ENCODE measurements at places on chromosomes 7 and 10. TPM values are rescaled to one million over a fixed set of nuclear protein-coding genes. Genes with fewer than 3 reads are reported as not detected.

Gene TEX47
- not detected for total RNA-seq

Gene TLX1
- total RNA-seq, result not detected

Gene SLC26A5
- total RNA-seq, result not detected

DNA sequence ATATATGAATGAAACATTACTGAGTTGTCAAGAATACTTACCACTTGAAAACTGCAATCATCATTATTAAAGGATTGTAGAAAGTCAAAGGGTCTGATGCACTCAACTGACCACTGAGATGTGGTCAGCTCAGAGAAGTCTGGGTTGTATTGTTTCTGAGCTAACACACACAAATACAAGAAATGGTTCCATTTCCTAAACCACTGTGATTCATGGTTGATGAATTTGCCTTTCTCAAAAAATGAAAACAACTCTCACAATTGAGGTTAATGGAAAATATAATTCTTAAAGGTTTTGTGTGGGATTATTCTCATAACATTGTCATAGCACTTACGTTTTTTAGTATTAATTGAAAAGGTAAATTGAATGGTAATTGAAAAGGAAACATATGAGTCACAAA is 45.6 kb upstream of the TAS2R16 start:
- no peak overlapping the region for H3K27ac ChIP-seq
- no peak for DNase-seq
- no peaks in the 10 kb centered on the region for H3K36me3 ChIP-seq
- H3K27me3 ChIP-seq, result no peaks in the 10 kb centered on the region
- no peak overlapping the region for H3K4me3 ChIP-seq

DNA sequence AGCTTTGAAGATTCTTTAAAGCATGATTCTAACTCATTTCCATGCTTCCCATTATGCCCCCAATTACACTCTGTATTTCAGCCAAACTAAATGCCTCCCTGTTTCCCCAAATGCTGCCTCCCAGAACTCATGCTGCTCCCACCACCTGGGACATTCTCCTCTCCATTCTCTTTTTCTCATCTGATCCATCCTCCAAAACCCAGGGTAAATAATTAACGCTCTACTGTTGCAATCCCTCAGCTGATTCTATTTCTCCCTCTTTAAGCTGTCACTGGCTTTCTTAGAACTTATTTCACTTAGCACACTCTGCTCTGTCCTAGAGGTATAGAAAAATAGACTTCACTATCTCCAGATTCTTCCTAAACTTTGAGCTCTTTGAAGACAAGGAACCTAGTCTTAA is 104.7 kb downstream of the ICA1 start:
- H3K4me3 ChIP-seq, result no peak overlapping the region
- peaks cover 4% of the 10 kb centered on the region for H3K36me3 ChIP-seq
- peaks cover 2% of the 10 kb centered on the region for H3K27me3 ChIP-seq
- no peak overlapping the region for H3K27ac ChIP-seq
- no peak for DNase-seq
- H3K4me1 ChIP-seq, result peaks cover 5% of the 10 kb centered on the region

Gene PTN
- total RNA-seq, result not detected

Gene YKT6
- total RNA-seq, result 91.8 TPM

Gene MKX
- not detected for total RNA-seq

Data from activated T-helper 1 cell treated with anti-CD3 and anti-CD28 coated beads, Interleukin-12 subunit alpha, Interleukin-12 subunit beta, Interleukin-2, Interleukin-4 antibody, amounts not matched to agents 30 ng/mL and 10 ng/mL and 1 ng/mL, durations not matched to agents 14 hours and 24 hours and 36 hours (primary cell).